ENCODE measurements at places on chromosomes 5 and 9.

DNA sequence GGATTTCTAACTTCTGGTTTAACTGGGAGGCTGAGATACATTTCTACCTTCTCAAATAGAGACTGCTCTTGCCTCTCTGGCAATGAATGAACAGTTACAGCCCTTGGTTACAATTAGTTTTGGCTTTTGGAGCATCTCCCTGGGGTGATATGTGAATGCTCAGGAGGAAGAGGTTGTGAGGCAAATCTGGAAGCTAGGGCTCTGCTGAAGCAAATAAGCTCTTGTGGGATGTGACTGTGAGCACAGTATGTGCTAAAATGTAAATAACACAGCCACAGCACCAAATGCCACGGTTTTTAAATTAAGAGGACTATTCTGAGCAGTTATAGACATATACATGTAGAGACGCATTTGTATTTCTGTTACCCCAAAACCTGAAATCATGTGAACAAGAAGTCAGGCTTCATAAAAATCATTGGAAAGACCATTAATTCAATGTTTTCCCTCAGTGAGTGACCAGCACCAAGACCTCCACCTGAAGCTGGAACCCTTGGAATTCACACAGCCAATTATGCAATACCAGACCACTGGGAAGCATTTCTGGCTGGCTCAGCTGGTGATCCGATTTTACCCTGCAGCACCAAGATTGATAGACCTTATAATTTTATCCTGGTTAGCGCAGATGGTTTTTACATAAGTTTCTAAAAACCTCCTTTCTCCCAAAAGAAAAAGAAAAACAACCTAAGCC, 3.0 kb upstream of the SLC44A1 start:
- DNase-seq = no peak

DNA sequence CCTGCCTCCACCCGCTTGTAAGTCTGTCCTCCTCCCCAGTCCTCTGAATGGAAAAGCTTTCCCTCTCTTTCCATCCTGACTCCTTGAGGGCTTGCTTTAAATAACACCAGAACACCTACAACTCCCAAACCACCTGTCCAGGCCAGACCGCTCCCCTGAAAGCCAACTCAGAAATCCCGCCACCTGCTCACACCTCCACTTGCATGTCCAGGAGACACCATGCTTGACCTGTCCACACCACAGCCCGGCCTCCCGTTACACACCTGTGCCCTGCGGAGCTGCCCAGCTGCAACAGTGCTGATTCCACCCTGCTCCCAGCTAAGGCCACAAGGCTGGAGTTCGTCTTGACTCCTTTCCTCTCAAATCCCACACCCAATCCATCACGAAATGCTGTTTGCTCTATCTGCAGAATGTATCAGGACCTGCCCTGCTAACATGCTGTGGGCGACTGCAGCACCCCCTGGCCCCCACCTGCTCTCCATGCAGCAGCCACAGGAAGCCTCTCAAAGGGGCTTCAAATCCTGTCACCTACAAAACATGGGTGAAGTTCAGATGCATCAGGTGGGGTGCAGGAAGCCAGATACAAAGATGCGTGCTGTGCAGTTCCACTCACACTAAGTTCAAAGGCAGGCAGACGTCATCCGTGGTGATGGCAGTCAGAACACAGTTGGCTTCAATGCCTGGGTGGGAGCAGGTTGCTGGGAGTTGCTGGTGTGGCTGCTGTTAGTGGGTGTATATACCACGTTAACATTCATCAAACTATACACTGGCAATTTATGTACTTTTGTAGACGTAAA, 166.0 kb downstream of the ROR2 start:
- no peak for DNase-seq

DNA sequence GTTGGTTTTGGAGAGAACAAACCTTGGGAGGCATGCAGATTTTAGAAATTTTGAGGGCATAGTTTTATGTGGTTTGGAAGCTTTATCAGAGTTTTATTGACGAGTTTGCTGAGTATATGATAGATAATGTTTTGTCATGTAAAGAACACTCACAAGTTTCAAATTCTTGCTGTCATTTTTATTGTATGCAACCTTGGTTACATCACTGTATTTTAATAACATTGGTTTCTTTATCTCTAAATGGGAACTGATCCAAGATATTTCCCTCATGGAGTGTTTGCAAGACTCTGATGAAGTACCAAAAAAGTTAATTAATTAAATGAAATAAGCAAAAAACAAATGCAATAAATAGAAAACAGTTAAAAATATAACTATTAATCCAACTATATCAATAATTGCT, 170.3 kb downstream of the SMC2 start:
- no peak for DNase-seq

- DNase-seq = no peak
Observed at GRCh38 chr9:269081-269711, 54.5 kb downstream of the DOCK8 start.

DNA sequence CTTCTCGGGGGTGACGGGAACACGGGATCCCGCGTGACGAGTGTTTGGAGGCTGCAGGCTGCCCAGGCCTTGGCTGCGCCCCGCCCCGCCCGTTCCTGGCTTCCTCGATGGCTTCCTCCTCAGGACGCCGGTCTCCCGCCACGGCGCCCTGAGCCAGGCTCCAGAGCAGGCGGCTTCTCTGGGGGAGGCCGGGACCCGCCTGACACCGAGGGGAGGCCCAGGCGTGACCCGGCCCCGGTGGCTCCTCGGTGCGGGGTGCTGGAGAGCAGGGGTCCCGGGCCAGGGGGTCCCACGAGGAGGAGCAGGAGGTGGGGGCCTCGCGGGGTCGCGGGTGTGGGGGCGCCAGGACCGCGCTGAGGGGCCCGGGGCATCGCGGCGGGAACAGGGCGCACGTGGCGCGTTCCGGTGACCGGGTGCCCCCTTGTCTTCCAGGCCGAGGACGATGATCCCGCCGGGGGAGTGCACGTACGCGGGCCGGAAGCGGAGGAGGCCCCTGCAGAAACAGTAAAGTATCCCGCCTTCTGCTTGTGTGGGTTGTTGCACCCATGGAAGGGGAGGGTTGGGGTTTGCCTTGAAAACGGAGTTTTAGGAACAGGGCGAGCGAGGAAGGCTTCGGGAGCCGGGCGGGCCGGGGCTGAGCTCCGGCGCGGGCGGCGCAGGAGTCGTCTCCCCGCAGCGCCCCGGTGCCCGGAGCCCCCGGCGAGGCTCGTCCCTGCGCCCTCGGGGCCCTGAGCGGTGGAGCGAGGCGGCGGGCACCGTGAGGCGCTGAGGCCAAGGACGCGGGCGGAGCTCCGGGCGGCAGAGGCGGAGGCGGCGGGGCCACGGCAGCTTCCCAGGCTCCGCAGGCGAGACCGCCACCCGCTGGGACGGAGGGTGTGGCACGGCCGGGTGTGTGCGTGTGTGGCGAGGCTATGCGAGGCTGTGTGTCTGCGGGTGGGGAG, 22.2 kb downstream of the AHRR start:
- DNase-seq = no peak

DNA sequence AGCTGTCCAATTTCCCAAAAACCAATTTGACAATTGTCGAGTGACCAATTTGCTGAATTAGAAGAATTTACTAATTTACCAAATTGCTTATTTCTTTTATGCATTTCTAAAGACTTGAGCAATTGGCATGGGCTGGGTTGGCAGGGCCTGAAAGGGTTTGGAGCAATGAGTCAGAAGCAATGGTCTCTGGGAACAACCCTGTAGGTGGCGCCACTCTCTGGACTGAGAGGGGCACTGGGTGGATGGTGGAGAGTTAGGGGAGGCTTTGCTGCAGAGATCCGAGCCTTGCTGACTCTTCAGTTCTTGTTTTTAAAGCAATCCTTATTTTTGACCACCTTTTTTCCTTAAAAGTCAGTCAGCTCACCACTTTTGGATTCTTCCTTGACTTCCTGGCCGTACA, 71.5 kb upstream of the RPS23 start:
- peak; percentile 34 for DNase-seq

- no peak for DNase-seq
Observed at GRCh38 chr9:37908698-37909186, 4.8 kb upstream of the SLC25A51 start.

- no peak for DNase-seq
Observed at GRCh38 chr5:490116-491106, 33.8 kb downstream of the SLC9A3 start.

DNA sequence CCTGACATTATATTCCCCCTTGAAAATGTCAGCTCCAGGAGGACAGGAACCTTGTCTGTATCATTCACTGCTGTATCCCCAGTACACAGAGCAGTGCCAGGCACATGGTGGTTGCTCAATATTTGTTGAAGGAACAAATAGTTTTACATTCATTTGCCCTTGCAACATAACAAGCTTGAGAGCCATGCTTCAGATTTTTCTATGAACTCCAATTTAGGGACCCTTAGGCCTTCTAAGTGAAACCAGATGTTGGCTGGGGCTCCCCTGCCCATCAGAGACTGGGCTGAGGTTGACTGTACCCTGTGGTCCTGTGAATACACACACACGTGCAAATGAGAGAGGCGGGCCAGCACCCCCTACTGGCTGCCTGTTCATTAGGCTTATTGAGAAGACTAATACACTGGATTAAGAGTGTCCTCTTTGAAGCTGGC, 214.9 kb upstream of the WWC1 start:
- DNase-seq = peak; percentile 46

DNA sequence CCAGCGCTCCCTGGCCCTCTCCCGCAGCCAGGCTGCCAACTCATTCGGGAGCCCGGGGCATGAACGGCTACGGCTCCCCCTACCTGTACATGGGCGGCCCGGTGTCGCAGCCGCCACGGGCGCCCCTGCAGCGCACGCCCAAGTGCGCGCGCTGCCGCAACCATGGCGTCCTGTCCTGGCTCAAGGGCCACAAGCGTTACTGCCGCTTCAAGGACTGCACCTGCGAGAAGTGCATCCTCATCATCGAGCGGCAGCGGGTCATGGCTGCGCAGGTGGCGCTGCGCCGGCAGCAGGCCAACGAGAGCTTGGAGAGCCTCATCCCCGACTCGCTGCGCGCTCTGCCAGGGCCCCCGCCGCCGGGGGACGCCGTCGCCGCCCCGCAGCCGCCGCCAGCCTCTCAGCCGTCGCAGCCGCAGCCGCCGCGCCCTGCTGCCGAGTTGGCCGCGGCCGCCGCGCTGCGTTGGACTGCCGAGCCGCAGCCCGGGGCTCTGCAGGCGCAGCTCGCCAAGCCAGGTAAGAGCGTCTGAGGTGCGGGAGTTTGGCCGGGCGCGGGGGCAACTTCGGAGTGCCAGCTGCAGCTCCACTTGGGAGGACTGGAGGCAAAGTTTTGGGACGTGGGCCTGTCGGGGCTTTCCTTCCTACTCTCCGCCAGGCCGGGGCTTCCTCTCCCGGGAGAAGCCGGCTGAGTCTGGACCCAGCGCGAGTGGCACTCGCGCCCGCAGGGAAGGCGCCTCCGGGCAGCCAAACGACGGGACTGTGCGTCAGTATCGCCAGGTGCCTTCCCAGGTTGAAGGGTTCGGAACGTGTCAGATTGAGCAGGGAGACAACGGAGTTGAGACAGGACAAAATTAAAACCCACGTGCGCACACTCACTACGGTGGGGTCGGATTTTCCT, 735 bp downstream of the DMRT3 start:
- no peak for DNase-seq

DNA sequence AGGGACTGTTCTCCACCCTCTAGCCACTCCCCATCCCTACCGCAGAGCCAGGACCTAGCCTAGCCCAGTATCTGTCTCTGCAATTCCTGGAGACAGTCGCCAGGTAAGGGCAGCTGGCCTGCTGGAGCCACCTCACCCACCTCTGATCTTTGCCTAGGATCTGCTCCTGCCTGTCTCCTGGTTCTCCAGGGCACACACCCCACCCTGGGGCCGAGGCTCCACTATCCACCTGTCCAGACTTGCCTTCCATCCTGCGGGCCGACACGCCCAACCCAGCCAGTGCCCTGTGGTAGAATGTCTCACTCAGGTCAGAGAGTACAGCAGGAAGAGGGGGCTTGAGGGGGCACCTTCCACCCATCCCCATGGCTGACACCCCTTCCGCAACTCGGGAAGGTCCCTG, 15.7 kb upstream of the AQP7 start:
- DNase-seq = no peak

GRCh38 chr5:160475864-160476438, 54.3 kb downstream of the PTTG1 start:
- no peak for DNase-seq

DNA sequence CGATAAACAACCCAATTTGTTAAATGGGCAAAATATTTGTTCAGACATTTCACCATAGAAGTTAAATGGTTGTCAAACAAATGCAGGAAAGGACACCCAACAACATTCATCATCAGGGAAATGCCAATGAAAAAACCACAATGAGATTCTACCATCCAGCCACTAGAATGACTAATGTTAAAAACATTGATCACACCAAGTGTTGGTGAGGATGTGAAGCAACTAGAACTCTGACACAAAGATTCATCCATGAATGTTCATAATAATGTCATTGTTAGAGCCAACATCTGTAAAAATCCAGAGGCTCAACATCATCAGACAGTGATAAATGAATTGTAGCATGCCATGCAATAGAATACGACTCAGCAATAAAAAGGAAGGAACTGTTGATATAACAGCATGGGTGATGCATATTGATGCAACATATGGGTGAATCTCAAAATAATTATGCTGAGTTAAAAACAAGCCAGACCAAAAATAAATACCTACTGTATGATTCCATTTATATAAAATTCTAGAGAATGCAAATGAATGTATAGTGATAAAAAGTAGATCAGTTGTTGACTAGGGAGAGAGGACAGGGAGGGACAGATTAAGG, 55.9 kb upstream of the UNC5A start:
- no peak for DNase-seq

All from cerebellar cortex (tissue), 1 donor.